ENCODE measurements at places on chromosomes 13 and 19. TPM values are rescaled to one million over a fixed set of nuclear protein-coding genes. Genes with fewer than 3 reads are reported as not detected.

- no peaks in the 10 kb centered on the region for H3K27me3 ChIP-seq
- no peak overlapping the region for H3K4me3 ChIP-seq
- no peaks in the 10 kb centered on the region for H3K4me1 ChIP-seq
- peaks cover 97% of the 10 kb centered on the region for H3K36me3 ChIP-seq
- DNase-seq: no peak
Measured at GRCh38 chr19:19654441-19654840, 9.0 kb downstream of the ATP13A1 start.

DNA sequence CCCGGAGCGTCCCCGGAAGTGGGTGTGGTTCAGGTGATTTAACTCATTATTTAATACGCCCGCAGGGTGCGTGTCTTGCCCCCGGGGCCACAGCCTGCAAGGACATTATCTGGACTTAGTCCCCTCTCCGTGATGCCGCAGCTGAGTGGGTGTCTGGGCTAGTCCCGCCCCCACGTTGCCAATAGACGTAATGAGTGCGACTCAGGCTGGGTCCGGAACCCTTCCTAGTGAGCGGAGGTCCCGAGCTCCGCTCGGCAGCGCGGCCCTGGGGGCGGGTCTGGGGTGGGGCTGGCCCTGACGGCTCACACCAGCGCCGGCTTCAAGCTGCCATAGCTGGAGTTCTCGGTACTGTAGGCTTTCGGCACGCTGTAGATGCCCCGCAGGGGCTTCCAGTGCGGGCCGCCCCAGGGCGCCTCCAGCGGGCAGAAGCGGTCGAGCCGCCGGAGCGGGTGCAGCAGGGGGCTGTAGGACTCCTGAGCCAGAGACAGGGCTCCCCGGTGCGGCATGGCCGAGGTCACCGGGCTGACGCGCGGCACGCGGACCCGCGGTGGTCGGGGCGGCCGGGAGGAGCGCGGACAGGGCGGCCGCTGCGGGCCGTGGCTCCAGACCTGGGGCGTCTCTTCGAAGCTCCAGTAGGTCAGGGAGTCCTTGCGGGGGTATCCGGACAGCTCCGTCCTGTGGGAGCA, 918 bp upstream of the LHB start:
- H3K27ac ChIP-seq: no peak overlapping the region
- H3K4me1 ChIP-seq: peaks cover 20% of the 10 kb centered on the region
- H3K36me3 ChIP-seq: peaks cover 30% of the 10 kb centered on the region

LGALS7B gene
- total RNA-seq: not detected

DNA sequence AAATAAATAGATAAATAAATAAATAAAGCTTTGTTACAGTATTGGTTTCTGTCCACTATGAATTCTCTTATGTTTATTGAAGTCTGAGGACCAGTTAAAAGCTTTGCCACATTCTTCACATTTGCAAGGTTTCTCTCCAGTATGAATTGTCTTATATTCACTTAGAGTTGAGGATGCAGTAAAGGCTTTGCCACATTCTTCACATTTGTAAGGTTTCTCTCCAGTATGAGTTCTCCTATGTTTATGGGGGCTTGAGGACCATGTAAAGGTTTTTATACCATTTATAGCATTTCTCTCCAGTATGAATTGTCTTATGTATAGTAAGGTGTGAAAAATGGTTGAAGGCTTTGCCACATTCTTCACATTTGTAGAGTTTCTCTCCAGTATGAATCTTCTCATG, 168.3 kb downstream of the ZNF737 start:
- H3K4me1 ChIP-seq: no peaks in the 10 kb centered on the region
- H3K27ac ChIP-seq: no peak overlapping the region
- H3K4me3 ChIP-seq: no peak overlapping the region
- no peaks in the 10 kb centered on the region for H3K36me3 ChIP-seq

- no peak for DNase-seq
- no peaks in the 10 kb centered on the region for H3K36me3 ChIP-seq
- H3K4me3 ChIP-seq: no peak overlapping the region
- H3K27ac ChIP-seq: no peak overlapping the region
Measured at GRCh38 chr19:31804668-31805067, 455.4 kb upstream of the TSHZ3 start.

DNA sequence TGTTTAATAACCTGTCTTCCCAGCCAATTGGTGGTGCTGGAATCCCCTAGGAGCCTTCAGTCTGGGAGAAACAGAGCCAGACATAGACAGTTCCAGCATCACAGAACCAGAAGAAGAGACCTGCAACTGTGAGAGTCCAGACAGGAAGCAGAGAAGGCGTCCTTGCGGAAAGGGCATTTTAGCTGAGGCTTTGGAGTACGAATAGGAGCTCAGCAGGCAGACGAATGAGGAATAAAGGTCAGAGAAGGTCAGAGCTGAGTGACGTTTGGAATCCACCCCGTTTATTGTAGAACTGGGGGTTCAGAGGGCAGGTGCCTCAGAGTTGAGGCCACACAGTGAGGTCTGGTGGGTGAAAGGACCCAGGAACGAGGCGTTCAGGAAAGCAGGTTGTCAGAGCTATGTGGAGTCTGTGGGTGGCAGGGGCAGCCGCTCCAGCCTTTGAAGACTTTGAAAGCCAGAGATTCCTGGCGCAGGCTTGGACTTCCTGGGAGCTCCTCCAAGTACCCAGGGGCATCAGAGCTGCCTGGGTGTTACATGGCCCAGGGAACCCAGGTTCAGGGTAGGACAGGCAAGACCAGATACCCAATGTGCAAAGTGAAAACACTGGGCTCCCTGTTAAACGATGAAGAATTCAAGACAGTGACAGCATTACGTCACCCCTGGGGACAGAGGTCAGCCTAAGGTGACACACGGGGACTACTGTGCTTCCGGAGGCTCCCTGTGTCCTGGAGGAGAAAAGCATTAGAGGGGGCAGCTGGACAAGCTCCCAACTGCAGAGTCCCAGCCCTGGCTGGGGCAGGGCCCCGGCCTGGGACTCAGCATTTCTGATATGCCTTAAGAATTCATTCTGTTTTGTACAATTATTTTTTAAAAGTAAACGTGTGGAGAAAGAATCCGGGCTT, 5.5 kb downstream of the ARRDC2 start:
- peaks cover 54% of the 10 kb centered on the region for H3K36me3 ChIP-seq
- peaks cover 13% of the 10 kb centered on the region for H3K4me1 ChIP-seq
- H3K27ac ChIP-seq: no peak overlapping the region
- no peak for DNase-seq

DNA sequence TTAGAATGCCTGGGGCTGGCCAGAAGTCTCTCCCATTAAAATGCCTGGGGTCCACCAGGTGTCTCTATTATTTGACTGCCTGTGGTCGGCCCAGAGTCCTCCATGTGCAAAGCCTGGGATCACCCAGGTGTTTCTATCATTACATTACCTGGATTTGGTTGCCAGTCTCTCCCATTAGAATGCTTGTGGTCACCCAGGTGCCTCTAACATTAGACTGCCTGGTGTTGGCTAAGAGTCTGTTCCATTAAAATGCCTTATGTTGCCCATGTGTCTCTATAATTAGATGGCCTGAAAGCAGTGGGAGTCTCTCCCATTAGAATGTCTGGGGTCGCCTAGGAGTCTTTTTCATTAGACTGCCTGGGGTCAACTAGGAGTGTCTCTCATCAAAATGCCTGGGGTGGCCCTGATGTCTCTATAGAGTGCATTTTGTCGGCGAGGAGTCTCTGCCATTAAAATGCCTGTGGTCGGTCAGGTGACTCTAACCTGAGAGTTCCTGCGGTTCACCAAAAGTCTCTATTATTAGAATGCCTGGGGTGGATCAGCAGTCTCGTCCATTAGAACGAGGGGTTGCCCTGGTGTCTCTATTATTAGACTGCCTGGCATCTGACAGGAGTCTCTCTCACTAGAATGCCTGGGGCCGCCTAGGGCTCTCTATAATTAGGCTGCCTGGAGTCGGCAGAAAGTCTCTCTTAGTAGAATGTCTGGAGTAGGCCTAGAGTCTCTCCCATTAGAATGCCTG, 1540.5 kb downstream of the UQCRFS1 start:
- no peaks in the 10 kb centered on the region for H3K4me1 ChIP-seq
- no peaks in the 10 kb centered on the region for H3K27me3 ChIP-seq
- no peak overlapping the region for H3K4me3 ChIP-seq
- no peak overlapping the region for H3K27ac ChIP-seq

GRCh38 chr19:50906217-50906616, 5.0 kb downstream of the KLK4 start:
- H3K36me3 ChIP-seq: no peaks in the 10 kb centered on the region
- no peak for DNase-seq
- H3K27ac ChIP-seq: no peak overlapping the region
- no peaks in the 10 kb centered on the region for H3K4me1 ChIP-seq

DNA sequence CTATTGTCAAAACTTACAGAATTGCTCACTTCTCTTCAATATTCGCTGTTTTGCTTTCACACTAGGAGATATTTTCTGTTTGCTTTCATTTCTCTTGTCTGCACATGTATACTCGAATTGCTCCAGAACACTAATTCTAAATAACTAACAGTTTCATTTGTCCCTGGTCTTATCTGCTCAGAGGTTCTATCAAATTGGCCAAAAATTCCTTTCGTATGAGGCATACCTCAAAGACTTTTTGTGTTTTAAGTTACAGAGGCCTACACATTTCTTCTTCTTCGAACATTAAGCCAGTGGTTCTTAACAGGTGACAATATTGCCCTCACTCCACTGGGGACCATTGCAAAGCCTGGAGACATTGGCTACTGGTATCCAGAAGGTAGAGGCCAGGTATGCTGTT, 1314.6 kb downstream of the EFNB2 start:
- no peaks in the 10 kb centered on the region for H3K36me3 ChIP-seq
- no peak for DNase-seq
- H3K4me3 ChIP-seq: no peak overlapping the region
- H3K4me1 ChIP-seq: no peaks in the 10 kb centered on the region
- H3K27ac ChIP-seq: no peak overlapping the region
- H3K27me3 ChIP-seq: no peaks in the 10 kb centered on the region

DNA sequence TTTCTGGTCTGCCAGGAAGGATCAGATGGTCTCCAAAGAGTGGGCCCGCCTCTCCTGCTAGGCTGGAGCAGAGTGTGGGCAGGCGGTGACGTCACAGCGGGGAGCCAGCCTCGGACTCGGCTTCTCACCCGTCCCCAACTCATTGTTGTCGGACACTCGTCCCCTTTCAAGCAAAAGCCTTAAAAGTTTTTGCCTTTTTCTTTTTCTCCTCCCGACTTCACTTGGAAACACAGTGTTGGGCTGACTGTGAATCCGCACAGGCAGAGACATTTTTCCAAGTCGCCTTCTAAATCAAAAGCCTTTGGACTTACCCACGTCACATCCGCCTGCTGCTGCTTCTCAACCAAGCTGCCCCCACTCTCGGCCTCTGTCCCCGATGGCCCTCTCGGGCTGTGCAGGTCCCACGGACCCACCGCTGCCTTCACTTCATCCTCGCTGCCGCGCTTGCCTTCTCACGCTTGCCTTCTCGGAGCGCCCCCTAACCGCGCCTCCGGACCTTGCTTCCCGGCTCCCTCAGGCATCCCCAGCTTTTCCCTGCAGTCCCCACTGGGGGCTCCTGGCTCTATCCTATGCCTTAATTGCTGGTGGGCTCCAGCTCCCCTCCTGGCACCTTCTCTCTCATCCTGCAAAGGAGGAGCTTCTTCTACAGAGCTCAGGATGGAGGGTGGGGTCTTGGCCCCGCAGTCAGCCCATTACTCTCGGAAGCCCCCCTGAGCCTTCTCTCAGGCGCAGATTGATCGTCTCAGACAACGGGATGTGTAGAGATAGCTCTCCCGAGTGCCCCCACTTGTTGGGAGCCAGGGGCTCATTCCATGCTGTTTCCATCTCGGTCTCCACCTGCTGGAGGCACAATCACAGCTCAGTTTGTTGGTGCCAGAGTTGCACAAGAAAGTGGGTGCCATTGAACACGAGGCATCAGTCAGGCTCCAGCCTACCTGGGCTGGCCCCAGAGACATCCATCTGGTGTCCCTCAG, 3.9 kb upstream of the ZNF135 start:
- H3K27me3 ChIP-seq: no peaks in the 10 kb centered on the region
- no peak for DNase-seq
- no peak overlapping the region for H3K27ac ChIP-seq
- H3K4me1 ChIP-seq: no peaks in the 10 kb centered on the region

GRCh38 chr13:112986470-112986869, 17.5 kb downstream of the MCF2L start:
- H3K4me3 ChIP-seq: no peak overlapping the region
- no peaks in the 10 kb centered on the region for H3K4me1 ChIP-seq
- peaks cover 36% of the 10 kb centered on the region for H3K27me3 ChIP-seq
- no peak for DNase-seq
